ENCODE measurements at places on chromosomes 7 and 10.
A peak's percentile ranks its signal among the peaks of the same experiment; 100 is the strongest.

DNA sequence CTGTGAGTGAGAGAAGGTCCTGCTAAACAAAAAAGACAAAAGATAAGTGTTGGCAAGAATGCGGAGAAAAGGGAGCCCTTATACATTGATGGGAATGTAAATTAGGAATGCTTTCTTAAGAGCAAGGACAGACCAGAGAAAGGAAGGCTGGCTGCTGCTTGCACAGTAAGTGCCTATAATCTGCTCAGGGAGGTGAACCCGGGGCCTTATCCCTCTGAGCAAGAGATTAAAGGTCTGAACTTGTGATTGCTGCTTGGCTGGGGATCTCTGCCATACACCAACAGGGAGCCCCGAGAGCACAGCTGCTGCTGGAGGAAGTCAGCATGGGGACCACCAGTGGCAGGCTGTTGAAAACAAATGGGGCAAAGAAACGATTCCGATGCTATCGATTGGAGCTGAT lies 32.0 kb upstream of the CRTAC1 start:
- no peak for DNase-seq

- no peak for DNase-seq
These were observed 62.8 kb downstream of the CUBN start for GRCh38 chr10:17066807-17067206.

DNA sequence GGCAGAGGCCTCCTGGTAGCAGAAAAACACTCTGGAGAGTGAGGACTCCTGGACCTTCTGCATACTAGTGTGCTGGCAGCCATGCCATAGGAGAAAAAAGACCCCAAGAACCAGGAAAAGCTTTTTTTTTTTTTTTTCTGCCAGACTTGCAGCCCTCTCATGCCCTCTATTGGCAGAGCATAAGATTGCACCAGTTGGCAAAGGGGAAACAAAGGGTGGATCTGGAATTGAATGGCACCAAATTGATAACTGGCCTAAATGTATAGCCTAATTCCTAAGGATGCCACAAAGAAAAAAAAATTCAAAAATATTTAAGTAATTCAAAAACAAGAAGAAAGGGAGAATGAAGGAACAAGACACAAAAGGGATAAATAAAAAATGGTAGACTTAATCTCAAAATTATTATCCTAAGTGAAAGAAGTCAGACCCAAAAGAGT lies 112.5 kb upstream of the GHITM start:
- DNase-seq: no peak

- no peak for DNase-seq
These were observed 247.7 kb downstream of the MAD1L1 start for GRCh38 chr7:1985042-1985441.

- peak; percentile 31 for DNase-seq
These were observed 394.8 kb upstream of the IGFBP3 start for GRCh38 chr7:46315891-46316290.

DNA sequence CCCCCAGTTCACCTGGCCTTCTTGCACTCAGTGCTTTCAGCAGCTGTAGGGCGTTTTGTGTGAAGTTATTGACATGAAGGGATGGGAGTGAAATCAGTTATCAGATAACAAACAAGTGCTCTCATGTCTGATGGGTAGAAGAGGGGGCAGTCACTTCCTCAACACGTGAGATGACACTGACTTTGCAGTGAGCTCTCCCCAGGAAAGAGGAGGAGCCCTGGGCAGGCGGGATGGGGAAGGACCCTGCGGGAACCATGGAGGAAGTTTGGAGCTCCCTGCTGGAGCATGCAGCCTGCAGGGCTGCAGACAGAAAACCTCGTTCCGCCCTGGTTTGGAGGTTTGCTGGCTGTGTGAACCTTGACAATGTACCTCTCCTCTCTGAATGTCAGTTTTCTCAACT lies 38.7 kb downstream of the GPR26 start:
- DNase-seq: no peak

- no peak for DNase-seq
These were observed 16.8 kb downstream of the SVOPL start for GRCh38 chr7:138684340-138684739.

DNA sequence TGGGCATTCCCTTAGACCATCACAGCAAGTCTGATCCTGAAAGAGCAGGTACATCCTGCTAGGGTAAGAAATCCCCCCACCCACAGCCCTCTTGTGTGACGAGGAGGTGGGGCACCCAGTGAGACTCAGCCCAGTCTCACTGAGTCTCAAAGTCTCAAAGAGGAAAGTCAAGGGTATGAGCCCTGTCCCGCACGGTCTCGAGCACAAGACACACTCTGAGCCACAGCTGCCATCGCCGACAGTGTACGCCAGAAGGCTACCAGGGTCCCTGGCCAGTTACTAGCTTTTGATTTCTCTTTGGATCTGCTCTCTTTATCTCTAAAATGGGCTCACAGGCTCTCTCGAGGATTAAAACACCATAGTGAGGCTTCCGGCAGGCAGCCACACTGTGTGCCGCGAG lies 190.2 kb downstream of the TNS3 start:
- DNase-seq: no peak

DNA sequence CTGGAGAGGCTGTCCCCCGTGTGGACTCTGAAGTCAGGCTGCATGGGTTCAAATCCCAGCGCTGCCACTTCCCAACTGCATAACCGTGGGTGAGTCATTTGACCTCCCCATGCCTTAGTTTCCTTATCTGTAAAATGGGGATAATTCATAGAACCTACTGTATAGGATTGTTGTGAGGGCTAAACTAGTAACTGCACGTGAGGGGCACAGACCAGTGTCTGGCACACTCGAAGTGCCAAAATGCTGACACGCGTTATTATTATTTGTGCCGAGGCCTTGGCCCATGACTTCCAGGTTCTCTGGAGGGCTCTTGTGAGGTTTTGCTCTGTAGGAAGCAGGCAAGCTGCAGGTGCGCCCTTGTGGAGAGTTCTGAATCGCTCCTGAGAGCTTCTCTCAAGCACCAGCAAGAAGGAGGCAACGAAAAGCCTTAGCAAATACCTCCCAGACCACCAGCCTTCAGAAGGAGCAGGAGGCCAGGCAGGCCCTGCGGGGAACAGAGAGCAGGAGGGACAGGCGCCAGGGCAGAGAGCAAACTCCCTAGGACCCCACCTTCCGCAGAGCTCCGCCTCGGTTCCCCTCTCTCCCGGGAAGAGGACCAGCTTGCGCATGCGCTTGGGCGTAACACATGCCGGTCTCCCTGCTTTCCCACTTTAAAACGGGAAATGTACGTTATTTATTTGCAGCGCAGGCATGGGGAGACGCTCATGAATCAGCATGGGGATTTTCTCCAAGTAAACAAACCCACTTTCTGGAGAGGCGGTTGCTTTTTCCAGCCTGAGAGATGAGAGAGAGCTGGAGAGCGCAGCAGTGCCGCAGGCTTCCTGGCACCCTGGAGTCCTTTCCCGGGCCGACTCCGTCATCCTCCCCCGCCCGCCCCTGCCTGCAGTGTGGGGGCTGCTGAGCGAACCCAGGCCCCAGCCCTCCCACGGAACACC lies 39.6 kb downstream of the SORCS3 start:
- no peak for DNase-seq

DNA sequence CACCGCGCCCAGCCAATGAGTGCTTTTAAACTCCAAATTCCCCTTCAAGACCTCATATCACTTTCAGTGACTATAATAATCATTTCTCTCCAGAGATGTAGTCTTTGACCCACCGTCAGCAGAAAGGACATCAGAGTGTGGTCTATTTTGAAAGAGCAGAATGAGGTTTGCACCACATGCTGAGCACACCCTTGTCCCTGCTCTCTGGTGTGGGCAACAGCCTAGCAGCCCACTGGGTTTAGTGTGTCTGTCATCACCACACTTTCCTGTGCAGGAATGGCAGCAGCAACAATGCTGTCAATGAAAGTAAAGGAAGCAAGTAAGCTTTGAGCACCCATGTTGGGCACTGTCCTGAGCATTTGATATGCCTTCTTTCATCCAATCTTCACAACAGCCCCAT lies 122.4 kb downstream of the PLXNA4 start:
- no peak for DNase-seq

GRCh38 chr7:99860281-99861127 lies 16.3 kb downstream of the OR2AE1 start:
- DNase-seq: peak; percentile 75

- no peak for DNase-seq
These were observed 2.2 kb downstream of the FGFR2 start for GRCh38 chr10:121595806-121596688.

- peak; percentile 78 for DNase-seq
These were observed 163.2 kb downstream of the JAZF1 start for GRCh38 chr7:28017372-28017771.

DNA sequence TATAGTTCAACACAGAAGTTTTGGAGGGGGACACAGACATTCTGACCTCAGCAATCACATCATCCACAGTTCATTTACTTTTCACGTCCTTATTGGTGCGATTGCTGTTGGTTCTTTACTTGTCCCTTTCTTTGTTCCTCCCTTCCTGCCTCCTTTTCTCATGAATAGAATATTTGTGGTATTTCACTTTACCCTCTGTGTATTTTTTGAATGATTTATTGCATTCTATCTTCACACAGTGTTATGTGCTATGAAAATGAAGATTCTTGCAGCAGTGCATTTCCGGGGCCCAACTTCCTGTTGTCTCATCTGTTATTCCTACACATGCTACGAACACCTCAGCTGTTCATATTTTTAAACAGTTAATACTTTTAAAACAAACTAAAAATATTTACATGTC lies 179.6 kb downstream of the ZMYND11 start:
- DNase-seq: peak; percentile 18

GRCh38 chr7:111138193-111138569 lies 47.3 kb downstream of the LRRN3 start:
- DNase-seq: peak; percentile 76

DNA sequence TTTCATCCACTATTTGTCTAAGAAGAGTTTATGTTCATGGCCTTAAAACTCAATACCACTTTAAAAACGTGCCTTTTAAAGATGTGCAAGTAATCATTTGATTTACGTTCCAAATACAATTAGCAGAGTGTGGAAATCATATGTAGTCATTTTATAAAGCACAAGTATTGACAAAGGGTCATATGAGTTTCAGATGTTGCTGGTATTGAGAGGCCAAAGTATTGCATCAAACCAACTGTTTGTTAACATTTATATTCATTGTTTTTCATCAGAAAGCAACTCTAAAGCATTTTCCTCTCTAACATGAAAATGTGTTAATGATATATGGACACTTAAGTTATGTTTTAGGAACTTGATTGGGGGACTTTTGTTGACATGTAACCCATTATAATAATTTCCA lies 11.5 kb upstream of the TSGA13 start:
- DNase-seq: no peak

DNA sequence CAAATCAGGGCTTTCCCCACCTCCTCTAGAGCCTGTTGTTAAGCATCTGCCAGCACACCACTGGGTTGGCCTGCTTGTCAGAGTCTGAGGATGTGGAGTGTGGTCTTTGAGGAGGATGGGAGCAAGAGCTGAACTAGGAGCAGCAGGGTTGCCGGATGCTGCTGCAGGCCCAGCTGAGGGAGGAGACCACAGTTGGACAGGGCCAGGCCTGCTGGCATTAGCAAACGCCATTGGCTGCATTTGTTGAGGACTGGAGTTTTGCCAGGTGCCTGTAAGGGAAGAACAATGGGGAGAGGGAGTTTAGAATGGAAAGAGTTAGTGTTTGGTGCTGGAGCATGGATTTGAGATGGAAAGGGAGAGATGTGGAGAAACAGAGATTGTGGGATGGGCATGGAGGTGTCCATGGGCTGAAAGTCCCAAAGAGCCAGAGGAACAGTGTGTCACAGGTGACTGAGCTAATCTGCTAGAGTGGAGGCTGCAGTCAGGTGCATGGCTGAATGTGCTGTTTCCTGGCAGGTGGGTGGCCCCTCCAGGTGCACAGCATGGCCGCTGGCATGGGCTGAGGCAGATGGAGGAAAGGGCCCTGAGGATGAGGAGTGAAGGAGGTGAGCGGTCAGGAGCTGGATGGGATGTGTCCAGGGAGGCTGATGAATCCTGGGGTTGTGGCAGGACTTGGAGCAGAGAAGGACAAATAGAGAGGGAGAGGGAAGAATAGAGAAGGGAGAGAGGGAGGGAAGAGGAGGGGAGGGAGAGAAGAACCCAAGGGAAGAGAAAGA lies 40.7 kb downstream of the LEP start:
- no peak for DNase-seq

GRCh38 chr7:151741585-151741984 lies 135.3 kb downstream of the PRKAG2 start:
- DNase-seq: no peak

- no peak for DNase-seq
These were observed 414.7 kb downstream of the DGKB start for GRCh38 chr7:14487701-14488395.

DNA sequence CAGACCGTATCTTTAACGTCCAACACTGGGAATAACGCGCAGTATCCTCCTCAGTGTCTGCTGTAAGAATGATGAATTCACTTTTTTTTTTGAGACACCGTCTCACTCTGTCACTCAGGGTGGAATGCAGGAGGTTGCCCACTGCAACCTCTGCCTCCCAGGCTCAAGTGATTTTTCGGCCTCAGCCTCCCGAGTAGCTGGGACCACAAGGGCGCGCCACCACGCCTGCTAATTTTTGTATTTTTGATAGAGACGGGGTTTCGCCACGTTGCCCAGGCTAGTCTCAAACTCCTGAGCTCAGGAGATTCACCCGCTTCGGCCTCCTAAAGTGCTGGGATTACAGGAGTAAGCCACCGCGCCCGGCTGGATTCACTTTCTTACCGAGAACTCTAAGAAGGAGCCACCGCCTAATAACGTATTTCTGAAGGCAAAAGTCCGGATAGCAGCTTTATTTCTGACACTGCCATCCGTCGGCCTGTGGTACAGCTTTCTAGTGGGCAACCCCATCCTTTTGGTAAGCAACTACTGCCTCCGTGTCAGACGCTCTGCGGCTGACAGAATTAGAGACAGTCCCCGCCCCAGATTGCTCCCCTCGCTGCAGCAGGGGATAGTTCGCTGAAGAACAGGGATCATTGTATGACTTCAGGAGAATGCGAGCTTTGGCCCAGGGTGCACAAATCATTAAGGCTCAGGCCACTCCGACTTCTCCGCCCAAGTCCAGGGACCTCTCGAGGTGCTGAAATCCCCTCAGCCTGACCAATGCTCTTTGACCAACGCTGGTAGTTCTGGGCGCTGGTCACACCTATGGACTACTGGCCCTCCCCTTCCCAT lies 662 bp downstream of the POLR3A start:
- peak; percentile 15 for DNase-seq

DNA sequence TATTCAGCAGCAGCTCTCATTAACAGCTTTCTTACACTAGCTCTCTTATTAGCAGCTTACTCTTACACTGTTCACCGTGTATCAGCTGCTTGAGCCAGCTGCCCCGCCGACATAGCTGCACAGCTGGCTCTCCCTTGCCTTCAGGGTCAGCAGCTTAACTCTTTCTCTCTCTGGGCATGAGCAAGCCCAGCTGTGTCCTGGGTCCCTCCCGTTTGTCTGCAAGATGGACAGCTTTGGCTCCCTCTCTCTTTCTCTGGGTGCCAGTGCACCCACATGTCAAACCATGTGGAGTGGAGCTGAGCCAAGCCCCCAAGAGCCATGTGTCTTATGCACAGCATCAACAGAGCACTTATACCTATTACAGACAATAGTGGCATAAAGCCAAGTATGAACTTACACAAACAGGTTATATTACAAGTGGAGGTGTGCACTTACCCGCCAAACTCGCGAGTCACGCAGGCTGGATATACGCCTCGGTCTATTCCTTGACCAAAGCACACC lies 35.7 kb upstream of the MTPAP start:
- DNase-seq: peak; percentile 72
